GM23248 (cell line): ENCODE measurements at places on chromosomes 16 and 17.
A peak's percentile ranks its signal among the peaks of the same experiment; 100 is the strongest.

DNA sequence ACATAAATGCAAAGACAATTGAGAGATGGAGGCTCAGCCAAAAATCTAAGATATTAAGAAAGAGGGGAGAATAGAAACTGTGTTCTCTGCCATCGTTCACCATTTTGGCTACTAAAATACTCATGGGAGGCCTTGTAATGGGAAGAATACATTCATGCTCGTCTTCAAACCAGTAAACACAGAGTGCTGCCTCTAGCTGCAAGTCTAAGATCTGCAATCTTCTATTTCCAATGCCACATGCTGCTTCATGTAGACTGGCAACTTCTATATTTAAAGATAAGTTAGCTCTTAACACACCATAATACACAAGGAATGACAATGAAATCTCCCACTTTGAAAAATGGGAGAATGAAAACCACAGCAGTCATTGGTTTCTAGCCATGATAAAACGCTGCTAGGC is 387.3 kb downstream of the HS3ST3B1 start:
- DNase-seq = no peak

GRCh38 chr16:76940251-76940650 is 250.7 kb upstream of the MON1B start:
- DNase-seq = no peak

DNA sequence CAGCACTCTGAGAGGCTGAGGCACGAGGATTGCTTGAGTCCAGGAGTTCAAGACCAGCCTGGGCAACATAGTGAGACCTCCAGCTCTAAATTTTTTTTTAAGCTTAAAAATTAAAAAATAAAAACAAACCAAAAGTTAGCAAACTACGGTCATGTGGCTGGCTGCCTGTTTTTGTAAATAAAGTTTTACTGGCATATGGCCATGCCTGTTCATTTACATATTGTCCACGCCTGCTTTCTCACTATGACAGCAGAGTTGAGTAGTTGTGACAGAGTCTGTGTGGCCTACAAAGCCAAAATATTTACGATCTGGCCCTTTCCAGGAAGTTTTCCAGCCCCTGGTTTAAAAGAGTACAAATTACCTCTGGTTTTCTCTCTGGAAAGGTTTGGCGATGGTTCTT is 3.3 kb downstream of the SLX4 start:
- DNase-seq = no peak

DNA sequence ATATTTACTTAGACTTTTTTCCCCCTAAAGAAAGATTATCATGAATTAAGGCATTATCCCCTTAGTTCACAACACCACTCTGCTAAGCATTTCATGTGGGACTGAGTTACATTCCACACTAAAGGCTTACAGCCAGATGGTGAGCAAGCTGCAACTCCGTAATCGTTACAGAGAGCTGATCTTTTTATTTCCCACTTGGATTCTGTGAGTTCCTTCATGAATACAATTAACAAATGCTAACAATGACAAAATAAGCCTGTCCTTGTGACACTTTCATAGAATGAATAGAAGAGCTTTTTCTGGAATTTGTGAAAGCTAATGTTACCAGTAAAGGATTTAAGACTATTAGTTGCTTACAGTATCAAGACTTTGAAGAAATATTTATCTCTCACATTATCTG is 8.7 kb downstream of the OGFOD1 start:
- DNase-seq = no peak

GRCh38 chr16:28163699-28164098 is 48.1 kb downstream of the XPO6 start:
- no peak for DNase-seq

DNA sequence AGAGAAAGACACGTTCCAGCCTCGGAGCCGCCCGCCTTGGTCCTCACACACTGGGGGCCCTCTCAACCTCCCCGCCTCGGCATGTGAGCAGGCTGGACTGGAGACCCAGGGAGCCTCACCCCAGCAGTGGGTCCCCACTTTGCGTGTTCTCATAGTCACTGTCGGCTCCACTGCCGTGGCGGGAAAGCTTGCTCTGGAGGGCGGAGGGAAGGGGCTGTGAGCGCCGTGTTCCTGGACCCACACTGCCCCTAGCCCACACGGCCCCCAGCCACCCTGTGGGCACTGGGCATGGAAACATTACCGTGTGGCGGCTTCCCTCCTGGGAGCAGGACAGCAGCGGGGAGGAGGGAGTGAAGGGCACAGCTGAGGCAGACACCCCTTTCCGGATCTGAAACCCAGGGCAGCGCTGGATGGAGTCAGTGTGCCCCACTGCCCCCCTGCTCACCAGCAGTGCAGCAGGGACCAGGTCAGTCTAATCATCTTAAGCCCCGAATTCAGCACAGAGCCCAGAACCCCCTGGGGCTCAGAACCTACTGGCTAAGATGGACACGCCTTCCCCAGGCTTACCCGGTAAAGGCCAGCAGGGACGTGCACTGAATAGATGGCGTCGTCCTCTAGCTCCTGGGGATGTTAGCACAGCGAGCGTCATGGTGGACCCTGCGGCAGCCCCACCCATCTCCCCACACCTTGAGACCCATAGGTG is 7.2 kb downstream of the TP53I13 start:
- DNase-seq = no peak

DNA sequence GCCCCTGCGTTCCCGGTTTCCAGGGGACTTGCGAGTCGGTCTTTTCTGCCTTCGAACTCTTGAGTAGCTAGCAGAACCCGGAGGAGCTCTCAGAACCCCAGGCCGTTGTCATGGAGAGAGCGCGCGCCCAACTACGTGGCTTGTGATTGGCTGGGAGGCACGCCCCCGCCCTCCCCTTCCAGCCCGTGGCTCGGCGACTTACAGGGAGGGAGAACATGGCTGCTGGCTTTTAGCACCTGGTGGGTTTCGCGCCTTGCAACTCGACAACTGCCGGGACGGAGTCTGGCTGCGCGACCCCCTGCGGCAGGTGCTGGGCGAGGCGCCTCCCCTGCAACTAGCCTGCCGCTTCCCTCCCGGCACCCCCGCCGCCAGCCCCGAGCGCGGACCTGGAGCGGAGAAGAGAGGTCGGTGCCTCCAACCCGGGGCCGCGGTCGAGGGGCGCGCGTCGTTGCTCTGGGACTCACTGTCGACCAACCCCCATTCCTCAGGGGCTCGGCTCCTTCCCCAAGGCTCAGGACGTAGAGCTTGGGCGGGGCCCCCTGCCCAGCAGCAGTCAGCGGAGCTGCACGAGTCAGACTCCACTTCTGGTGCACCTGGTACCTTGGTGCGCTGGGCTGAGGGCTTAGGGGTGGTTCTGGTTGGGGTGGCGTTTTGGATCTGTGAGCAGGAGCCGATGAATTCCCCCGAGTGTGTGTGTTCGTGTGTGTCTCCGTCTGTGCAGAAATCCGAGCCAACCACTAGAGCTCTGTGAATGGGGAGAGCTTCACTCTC is 9.0 kb upstream of the ZFP90 start:
- DNase-seq = peak; percentile 93
